Panc1 (cell line): ENCODE measurements at places on chromosomes 7 and 10.

GRCh38 chr10:95229724-95230627, 35.9 kb downstream of the ACSM6 start:
- peak; percentile 91 for DNase-seq

DNA sequence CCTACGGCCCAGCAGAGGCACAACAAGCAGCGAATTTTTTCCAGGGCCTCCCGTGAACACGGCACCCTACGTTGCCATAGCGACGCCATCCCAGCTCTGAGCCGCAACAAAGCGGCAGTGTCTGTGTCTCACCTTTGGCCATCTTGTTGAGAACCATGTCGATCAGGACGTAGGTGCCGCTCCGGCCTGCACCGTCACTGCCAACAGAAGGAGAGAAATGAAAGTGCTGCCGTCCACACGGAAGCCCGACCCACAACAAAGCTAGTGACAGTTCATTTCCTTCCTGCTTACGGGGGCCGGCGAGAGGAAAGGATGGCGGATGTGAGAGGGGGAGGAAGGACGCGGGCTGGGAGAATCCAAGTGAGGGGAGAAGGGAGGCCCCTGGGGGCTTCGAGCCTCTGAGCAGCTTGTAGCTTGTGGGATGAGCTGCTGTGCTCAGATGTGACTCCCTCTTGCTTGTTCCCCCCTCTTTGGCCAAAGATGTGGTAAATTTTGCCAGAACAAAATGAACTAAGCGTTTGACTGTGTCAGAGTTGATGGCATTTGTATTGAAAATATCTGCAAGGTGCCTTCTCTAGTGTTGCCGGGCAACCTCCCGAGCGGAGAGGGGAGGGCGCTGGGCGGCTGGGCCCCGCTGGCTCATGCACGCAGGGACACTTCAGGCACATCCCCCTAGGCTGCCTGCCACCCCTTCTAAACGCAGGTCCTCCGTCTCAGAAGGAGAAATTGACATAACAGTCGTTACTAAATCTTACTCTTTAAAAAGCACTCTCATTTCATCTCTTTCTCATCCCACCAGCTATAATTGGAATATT, 232.2 kb downstream of the DNAJB6 start:
- no peak for DNase-seq

GRCh38 chr7:101116898-101117297, 10.0 kb upstream of the SERPINE1 start:
- DNase-seq = no peak

- no peak for DNase-seq
Measured at GRCh38 chr7:150879345-150879744, 27.0 kb downstream of the AOC1 start.

- DNase-seq = no peak
Measured at GRCh38 chr10:15863733-15864132, 3.4 kb upstream of the MINDY3 start.

DNA sequence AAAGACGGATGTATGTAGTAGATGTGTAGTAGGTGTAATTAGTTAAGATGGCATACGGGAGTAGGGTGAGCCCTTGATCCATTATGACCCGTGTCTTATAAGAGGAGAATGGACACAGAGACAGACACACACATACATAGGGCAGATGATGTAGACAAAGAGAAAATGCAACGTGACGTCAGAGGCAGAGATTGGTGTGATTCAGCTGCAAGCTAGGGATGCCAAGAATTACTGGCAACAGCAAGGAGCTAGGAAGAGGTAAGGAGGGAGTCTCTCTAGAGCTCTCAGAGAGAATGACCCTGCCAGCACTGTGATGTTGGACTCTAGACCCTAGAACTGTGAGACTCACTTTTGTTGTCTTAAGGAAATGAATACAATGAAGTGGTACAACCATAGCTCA, 247.0 kb upstream of the HABP2 start:
- no peak for DNase-seq

- DNase-seq = no peak
Measured at GRCh38 chr7:107469929-107470328, at the start of gene GPR22. GPR22 (plus strand) TSS chr7:107470057; CDS start chr7:107474061, 4,004 bp downstream.
